ENCODE measurements at places on chromosomes 11 and 22. TPM values are rescaled to one million over a fixed set of nuclear protein-coding genes. Genes with fewer than 3 reads are reported as not detected.

The GLB1L3 gene
- total RNA-seq: not detected

The DBX1 gene
- total RNA-seq: not detected

DNA sequence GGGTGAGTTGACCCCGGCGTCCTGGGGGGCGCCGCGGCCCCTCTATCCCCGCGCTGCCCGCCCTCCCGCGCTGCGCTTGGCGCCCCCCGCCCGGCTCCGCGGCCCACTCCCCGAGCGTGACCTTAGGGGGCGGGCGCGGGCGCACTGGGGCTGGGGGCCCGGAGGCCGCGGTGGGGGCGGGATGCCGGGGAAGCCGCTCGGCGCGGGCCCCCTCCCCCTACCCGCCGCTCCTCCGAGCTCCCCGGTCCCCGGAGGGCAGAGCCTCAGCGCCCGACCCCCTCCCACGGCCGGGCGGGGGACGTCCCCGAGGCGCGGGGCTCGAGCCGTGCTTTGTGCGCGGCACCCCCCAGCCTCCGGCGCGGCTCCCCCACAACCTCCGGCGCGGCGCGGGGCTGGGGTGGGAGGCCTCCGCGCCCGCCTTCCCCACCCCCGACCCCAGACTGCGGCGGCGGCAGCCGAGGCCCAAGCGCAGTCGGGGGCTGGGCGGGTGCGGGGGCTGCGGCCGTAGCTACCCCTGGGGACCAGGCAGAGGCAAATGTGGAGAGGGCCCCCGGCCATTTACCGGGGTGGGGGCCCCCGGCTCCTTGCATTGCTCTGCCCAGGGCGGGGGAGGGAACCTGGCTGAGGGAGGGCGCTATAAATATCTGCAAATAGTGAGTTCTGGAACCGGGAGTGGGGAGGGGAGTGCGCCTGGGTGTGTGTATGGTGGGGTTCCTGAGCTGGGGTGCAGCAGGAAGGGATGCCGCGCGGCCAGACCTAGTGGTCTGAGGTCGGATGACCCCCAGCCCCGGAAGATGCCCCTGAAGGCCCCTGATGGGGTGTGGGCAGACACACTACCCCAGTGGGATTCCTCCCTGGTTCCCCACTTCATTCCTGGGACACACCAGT, 988 bp downstream of the MGAT3 start:
- no peak for DNase-seq

DNA sequence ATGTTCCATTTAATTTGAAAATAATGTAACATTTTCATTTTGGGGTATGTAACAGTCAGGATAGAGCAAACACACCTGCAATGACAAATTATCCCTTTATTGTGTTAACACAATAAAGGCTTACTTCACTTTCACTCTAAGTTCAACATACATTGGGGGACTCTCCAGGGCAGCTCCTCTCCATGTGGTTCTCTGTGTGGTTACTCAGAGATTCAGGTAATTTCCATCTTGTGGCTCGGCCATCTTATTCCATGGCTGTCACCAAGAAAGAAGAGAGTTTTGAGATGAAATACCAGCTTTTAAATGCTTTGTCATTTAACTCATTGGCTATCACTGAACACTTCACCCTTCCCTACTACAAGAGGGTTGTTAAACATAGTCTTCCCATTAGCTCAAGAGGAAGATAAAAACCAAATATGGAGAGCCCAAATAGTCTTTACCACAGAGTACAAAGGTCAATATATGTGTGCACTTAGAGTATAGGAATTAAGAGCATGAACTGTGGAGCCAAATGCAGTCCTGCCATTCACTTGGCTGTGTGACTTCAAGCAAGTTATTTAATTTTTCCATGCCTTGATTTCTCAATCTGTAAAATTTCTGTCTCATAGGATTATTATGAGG, 10.6 kb upstream of the TPH1 start:
- DNase-seq: no peak

DNA sequence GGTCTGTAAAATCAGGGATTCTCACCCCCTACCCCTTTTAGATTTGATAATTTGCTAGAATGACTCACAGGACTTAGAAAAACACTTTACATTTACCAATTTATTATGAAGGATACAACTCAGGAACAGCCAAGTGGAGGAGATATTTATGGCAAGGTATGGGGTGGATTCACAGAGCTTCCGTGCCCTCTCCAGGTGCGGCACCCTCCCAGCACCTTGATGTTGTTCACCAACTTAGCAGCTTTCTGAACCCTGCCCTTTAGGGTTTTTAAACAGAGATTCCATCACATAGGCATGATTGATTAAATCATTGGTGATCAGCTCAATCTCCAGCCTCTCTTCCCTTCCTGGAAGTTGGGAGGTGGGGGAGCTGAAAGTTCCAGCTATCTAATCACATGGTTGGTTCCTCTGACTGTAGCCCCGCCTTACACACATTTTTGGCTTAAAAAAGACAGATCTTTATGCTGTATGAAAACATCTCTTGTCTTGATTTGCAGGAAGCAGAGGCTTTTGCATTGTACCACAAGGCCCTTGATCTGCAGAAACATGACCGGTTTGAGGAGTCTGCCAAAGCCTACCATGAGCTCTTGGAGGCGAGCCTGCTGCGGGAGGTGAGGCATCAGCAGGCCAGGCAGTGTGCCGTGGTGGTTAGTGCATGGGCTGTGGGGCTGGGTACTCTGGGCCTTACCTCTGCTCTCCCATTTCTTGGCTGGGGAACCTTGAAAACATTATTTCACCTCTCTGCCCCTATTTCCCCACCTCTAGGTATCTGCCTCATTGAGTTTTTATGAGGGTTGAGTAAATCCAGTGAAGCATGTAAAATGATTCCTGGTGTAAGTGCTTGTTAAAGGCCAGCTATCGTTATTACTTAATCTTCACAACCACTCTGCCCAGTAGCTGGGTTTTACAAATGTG, 27.0 kb downstream of the CABIN1 start:
- DNase-seq: no peak

DNA sequence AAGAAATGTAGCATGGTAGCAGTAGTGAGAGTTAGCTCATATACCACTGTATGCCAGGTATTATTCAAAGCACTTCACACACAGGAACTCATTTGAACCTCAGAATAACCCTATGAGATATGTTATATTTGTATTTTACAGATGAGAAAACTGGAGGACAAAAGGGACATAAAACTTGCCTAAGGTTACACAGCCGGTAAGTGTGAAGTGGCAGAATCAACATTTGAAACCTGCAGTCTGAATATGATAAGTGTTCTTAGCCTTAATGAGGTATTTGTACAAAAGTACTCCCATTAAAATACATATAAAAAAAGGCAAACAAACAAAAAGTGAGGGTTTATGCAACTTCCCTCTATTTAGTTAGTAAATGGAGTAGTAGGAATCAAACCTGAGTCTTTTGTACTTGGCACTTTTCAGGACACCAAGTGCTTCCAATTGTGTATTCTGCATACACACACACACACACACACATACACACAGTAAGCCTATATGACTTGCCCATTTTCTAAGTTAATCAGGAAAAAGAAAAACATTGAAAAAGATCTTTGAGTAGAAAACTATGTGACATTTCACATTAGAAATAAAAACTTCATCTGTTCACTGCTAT, 223.9 kb upstream of the FOLH1 start:
- no peak for DNase-seq

GRCh38 chr11:26730414-26731083, 8.7 kb upstream of the SLC5A12 start:
- DNase-seq: no peak

- no peak for DNase-seq
These were observed 28.0 kb upstream of the RRAS2 start for GRCh38 chr11:14386895-14387480.

DNA sequence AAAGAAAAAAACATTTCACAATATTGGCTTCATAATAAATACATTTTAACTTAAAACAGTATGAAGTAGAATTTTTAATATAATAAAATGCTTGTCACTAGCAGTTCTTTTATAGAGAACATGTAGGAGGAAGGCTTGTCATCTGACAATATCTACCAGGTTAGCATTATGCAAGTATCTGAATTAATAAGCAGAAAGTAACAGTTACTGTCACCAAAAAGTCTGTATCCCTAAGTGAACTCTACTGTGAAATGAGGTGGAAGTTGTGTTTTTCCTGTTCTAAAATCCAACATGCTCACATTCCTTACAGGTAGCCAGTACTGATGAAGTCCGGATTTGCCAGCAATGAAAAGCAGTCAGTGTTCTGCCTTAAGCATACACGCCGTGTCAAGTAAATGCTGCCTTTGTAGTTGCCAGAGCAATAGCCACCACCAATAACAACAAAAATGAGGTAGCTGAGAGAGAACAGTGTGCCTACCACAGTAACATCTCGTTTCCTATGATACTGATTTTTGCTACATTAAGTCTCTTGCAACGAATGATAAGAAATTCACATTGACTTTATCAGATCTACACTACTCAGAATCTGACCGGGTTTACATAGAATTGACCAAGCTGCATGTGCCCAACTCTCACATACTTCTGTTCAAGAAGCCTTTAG, 95.5 kb downstream of the SIK3 start:
- no peak for DNase-seq

DNA sequence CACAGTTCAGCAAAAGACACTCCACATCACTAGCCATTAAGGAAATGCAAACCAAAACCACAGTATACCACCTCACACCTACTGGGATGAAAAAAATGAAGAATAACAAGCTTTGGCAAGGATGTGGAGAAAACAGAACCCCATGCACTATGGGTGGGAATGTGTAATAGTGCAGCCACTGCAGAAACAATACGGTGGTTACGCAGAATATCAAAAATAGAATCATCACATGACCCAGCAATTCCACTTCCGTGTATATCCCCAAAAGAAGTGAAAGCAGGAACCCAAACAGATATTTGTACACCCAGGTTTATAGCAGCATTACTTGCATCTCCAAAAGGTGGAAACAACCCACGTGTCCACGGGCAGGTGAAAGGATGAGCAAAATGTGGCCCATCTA, 20.8 kb downstream of the CARS1 start:
- no peak for DNase-seq

DNA sequence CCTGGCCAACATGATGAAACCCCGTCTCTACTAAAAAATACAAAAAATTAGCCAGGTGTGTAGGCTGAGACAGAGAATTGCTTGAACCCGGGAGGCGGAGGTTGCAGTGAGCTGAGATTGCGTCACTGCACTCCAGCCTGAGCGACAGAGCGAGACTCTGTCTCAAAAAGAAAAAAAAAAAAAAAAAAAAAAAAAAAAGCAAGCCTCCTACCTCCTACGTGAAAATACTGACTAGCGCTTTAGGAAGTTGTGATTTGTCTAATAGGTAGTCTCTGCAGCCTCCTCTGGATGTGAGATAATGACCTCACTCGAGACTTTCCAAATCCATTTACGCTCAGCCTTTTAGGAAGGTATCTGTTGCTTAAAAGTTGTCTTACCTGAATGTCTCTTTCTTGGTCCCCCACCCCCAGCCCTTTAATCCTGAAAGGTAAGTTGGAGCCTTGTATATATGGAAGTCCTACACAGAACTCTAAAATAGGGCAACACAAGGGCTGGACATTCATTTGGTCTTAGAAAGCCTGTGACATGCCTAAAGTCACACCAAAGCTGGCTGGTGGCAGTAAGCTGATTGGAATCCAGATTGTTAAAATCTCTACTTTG, 5.5 kb downstream of the SEPTIN3 start:
- DNase-seq: no peak

- no peak for DNase-seq
These were observed 19.8 kb upstream of the CCDC89 start for GRCh38 chr11:85705800-85706199.

- no peak for DNase-seq
These were observed 16.0 kb downstream of the CELF1 start for GRCh38 chr11:47536915-47537314.

DNA sequence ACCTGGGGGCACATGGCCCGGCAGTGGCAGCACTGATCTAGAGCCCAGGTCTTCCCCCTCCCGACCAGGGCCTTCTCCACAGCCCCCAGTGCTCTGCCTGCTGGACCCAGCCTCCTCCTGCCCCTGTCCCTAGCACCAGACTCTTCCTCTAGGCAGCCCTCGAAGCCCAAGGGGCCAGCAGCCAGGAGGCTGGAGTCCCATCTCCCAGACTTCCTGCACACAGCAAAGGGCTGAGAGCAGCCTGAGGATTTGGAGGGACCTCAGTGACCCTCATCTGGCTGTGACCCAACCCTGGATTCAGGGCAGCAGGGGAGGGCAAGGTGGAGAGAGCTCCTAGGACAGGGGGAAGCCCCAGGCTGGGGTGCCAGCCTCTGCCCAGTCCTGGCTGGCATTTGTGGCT, 3.0 kb downstream of the RHOD start:
- DNase-seq: no peak
